ENCODE measurements at places on chromosomes 3 and 15. TPM values are rescaled to one million over a fixed set of nuclear protein-coding genes. Genes with fewer than 3 reads are reported as not detected.

Gene GABRB3
- 0.07 TPM for total RNA-seq

Gene CLRN1
- not detected for total RNA-seq

Gene CLDN1
- total RNA-seq: 0.07 TPM

Gene HOMER2
- total RNA-seq: 12.9 TPM

Gene PAK6
- 0.48 TPM for total RNA-seq

Gene TUSC7
- not detected for total RNA-seq

All from activated naive CD4-positive, alpha-beta T cell treated with anti-CD3 and anti-CD28 coated beads, Interleukin-2, amount 10 ng/mL, durations not matched to agents 5 hours and 36 hours (primary cell).